RWPE1 (cell line): ENCODE measurements at places on chromosomes 11 and 22.

DNA sequence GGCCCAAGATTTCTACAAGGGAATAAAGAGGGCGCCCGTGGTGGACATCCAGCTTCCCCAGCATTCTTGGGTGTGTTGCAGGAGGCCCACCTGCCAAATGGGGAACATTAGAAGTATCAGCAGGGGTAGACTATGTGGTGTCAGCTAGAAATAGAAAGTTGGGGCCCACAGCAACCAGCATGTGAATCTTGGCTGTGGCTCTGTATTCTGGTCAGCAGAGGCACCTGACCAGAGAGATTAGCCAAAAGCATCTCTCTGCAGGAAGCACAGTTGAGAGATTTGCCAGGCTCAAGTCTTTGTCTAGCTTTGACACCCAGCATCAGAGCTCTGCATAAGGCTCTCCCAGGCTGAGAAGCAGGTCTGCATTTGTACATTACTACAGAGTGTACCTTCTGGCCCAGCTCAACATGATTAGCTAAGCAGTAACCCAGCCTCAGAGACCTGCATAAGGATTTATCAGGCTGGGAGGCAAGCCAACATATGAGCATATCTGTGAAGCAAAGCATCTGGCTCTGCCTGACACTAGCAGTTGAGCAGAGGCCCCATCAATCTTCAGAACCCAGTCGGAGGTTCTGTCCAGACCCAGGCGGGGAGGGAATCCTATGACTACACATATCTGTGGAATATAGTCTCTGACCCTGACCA lies 79.9 kb downstream of the MS4A13 start:
- DNase-seq = no peak

DNA sequence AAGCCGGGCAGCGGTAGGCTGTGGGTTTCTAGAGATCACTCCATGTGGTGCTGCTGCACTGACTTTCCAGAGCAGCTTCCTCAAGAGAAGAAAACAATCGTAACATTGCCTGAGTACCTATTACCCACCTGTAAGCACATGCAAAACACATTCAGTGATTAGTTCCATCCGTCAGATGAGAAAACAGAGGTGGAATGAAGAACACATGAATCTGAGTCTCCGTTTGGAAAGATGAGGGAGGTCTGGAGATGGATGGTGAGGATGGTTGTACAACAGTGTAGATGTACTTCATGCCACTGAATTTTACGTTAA lies 7.5 kb upstream of the SLCO2B1 start:
- DNase-seq = no peak

DNA sequence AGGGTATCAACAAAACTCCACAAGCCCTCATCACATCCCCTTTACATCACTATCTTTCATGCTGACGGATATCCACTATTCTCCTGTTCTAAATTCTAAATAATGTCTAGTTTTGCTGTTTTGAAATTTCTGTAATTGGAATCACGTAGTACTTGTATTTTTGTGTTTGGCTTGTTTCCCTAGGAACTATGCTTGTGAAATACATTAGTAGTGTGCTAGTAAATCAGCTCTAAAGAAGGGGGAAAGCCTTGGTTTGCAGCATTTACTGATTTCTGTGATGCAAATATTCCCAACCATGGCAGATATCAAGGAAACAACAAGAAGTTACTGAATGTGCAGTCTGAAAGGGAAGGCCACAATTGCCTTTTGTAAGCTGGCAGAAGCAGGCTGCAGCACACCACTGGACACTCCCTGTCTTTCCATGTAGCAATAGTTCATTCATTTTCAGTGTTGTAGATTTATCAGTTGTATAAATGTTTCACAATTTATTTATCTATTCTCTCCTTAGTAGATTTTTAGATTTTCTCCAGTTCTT lies 4.7 kb upstream of the FOLH1 start:
- no peak for DNase-seq

GRCh38 chr11:92436034-92436920 lies 211.7 kb downstream of the FAT3 start:
- no peak for DNase-seq

DNA sequence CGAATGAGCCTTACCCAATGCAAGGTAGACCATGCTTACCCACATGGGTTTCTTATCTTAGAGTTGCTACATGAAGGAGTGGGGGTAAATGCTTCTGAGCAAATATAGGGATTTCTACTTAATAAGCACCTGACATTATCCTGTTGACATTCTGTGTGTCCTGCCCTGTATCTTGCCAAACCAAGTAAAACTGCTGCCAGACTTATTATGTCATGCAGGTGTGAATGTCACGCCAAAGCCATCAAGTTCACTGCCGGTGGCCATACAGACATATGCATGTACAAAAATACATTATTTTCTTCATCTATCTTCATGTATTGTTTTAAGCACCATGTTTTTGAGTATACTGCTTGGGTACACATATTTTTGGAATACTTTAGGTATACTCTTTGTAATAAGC lies 70.2 kb downstream of the NOX4 start:
- DNase-seq = no peak

- DNase-seq = no peak
Measured at GRCh38 chr11:105829084-105829483, 193.0 kb downstream of the MSANTD4 start.

DNA sequence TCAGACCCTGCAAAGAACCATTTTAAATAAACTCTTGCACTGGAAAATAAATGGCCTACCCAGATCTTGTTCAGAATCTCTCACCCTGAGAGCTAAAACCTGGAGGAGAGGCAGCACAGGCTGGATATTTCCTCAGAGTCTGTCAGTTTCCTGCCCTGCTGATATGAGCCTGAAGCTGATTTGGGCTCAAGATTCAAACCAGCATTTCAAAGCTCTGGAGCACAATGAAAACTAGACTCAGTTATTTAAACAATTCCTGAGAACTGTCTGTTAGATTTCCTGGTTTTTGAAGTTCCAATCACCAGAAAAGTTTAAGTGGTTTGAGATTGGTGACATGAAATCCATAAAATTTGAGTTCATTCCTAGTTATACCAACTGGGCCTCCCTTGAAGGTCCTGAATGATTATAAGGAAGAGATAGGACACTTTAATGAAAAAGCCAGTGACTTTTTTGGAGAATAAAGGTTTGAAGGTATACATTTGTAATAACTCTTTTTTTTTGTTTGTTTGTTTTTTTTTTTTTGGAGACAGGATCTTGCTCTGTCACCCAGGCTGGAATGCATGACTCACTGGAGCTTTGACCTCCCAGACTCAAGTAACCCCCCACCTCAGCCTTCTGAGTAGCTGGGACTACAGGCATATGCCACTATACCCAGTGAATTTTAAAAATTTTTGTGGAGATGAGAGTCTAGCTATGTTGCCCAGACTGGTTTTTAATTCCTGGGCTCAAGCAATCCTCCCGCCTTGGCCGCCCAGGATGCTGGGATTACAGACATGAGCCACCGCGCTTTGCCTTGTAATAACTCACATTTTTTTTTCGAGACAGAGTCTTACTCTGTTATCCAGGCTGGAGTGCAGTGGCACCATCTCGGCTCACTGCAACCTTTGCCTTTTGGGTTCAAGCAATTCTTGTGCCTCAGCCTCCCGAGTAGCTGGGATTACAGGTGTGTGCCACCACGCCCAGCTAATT lies 8.0 kb upstream of the ESAM start:
- DNase-seq = no peak
